ENCODE measurements at places on chromosomes 2 and 18. TPM values are rescaled to one million over a fixed set of nuclear protein-coding genes. Genes with fewer than 3 reads are reported as not detected.

DNA sequence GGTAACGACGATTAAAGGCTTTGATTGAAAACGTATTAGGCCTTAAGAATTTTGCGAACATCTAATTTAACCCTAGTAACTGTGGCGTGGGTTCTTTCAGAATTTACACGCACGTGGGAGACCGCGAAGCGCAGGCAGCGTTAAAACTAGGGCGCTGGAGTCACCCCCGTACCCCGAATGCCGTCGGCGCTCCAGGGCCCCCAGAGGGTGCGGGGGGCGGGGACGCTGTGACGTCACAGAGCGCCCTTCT lies 673 bp upstream of the SMCHD1 start:
- DNase-seq, result no peak

DNA sequence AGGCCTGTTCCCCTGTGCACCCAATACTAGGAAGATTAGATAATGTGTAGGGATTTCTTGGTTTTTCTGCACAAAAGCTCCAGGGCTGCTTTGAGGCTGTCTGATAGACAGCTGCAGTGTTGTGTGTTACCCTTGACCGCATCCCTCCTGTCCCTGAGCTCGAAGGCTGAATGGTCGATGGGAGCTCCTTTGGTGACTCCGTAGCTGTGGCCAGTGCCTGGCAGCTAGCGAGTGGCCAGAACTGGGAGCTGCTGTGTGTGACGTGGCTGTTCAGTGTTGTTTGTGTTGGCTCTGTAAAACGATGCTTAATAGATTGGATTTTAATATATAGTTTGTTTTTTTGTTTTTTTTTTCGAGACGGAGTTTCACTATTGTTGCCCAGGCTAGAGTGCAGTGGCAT lies 170.0 kb downstream of the AGAP1 start:
- no peak for DNase-seq

DNA sequence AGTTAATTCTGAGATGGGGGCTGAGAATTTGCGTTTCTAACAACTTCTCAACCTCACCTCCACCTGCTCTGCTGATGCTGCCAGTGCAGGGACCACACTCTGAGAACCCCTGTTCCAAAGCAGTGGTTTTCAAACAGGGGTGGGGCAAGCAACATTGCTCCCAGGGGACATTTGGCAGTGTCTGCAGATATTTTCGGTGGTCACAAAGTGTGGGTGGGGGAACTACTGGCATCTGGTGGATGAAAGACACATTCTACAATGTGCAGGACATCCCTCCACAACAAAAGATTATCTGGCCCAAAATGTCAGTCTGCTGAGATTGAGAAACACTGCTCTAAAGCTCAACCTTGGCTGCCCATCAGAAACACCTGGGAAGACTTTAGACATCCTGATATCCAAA lies 188.7 kb upstream of the SATB2 start:
- DNase-seq, result no peak

DNA sequence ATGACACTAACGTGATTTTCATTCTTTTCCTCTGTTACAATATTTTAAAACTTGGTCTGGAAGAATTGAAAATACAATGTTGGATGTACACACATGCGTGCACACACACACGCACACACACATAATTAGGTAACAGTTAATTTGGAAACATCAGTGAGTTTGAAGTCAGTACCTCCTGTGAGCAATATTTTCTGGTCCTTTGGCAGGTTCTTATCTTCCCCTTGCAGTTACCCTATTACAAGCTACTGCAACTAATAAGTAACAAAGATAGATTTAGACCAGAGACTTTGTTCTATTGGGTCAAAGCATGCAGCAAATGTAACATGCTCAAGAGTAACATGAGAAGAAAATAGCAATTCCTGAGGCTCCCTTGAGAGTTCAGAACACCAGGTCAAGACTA lies 73.3 kb downstream of the ZNF385B start:
- no peak for DNase-seq

GRCh38 chr2:55111570-55112228 lies 61.4 kb upstream of the RTN4 start:
- DNase-seq, result no peak

Gene ATP5F1A
- total RNA-seq, result 457 TPM

Gene TRIM43
- not detected for total RNA-seq

Gene FER1L5
- total RNA-seq, result 1.0 TPM

Gene TFPI
- total RNA-seq, result 735 TPM

Gene GKN2
- 0.36 TPM for total RNA-seq

Data from endothelial cell (in vitro differentiated cells).